ENCODE measurements at places on chromosomes 3 and 15.

DNA sequence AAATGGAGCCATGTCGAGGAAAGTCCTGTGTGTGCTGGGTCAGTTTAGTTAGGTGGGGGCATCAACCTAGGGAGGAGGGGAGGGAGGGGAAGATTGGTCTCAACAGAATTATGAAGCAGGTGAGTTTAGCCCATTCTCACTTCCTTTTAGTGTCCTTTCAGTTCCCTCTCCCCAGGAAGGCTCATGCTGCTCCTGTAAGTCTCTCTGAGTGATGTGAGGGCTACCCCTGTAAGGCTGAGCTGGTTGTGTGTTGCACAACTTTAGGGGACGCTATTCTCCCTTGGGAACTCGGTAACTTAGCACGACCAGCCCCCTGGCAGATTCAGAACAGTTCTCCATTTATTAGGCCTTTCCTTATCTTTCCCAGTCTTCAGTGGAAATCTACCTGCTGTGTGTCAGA is 21.2 kb downstream of the IL5RA start:
- DNase-seq: no peak

DNA sequence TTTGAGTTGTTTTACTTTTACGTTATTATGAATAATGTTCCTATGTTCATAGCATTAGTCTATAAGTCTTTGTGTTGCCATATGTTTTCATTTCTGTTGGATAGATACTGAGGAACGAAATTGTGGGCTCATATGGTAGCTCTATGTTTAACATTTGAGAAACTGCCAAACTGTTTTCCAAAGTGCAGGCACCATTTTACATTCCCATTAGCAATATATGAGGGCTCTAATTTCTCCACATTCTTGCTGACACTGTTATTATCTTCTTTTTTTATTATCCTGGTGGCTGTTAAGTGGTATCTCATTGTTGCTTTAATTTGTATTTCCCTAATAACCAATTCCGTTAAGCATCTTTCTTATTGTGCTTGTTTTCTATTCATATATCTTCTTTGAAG is 1.8 kb upstream of the PIK3R4 start:
- no peak for DNase-seq

DNA sequence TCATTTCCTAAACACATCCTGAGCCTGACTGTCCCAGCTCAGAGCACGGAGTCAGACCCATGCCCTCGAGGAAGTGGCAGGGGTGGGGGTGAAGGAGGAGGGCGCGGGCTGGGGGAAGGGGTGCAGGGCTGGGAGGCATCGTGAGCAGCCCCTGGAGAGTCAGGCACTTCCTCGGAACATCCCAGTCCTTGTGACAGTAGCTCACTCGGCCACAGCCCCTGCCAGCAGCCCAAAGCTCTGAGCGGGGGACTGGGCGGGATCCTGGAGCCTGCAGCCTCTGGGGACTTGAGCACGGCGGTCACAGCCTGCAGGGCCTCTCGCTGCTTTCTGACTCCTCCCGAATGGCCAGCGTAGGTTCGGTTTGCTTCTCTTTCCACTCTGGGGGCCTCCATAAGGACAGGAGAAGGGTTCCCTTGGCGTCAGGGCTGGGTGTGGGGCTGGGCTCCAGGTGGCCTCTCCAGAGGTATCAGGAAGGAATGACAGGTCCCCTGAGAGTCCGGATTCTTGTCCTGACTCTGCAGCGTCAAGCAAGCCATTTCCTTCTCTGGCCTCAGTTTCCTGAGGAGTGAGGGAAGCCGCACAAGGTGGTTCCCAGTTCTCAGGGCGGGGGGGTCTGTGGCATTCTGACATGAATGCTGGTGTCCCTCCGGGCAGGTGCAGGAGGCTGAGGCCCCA is 20.9 kb downstream of the PSTPIP1 start:
- DNase-seq: no peak

- no peak for DNase-seq
Observed at GRCh38 chr3:53728606-53729005, 117.6 kb downstream of the CHDH start.

GRCh38 chr15:100937171-100937570 is 18.0 kb downstream of the LRRK1 start:
- DNase-seq: no peak
